ENCODE measurements at places on chromosomes 13 and 19.

DNA sequence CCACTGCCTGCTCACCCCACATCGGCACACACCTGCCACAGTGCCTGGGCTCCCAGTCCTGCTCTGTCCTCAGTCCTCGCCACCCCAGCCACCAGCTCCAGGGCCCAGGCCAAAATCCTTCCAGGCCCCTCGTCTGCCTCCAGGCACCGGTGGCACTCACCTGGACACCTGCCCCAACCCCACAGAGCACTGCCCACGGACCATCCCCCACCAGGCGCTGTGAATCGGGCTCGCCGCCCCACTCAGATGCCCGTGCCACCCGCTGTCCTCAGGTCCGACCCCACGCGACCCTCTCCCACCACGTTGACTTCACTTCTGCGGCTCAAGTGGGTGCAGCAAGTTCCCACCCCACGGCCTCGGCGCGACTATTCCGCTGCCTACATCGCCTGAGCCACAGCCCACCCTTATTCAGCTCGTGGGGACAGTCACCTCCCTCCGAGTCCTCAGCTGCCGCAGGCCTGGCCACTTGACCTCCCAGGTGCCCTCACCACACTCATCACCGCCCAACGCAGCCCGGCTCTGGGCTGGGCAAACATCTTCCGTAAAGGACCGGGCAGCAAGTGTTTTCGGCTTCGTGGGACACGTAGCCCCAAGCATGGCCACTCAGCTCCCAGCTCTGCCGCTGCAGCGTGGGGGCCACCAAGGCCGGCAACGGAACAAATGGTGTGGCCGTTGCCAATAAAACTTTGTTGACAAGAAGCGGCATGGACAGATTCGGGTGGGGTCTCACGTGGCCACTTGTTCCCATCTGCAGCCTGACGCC lies 5.7 kb downstream of the PIP5K1C start:
- DNase-seq: no peak

- no peak for DNase-seq
These were observed at the start of gene MAST1 for GRCh38 chr19:12838182-12838885. Gene MAST1 (plus strand): TSS chr19:12838515. CDS start chr19:12838573, 58 bp downstream.

DNA sequence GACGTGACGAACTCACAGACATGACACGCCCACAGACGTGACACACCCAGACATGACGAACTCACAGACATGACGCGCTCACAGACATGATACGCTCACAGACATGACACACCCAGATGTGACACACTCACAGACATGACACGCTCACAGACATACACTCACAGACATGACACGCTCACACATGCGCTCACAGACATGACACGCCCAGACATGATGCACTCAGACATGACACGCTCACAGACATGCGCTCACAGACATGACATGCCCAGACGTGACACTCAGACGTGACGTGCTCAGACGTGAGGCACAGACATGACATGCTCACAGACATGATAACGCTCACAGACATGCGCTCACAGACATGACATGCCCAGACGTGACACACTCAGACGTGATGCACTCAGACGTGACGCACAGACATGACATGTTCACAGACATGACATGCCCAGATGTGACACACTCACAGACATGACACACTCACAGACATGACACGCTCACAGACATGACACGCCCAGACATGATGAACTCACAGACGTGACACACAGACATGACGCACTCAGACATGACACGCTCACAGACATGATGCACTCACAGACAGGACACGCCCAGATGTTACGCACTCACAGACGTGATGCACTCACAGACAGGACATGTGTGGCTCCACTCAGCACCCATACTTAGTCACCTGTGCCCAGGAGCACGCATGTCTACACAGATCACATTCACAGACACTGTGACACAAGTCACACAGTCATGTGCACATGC lies 8.1 kb downstream of the ERFL start:
- no peak for DNase-seq

- DNase-seq: no peak
These were observed 217.5 kb downstream of the ABCC4 start for GRCh38 chr13:95083758-95084157.

DNA sequence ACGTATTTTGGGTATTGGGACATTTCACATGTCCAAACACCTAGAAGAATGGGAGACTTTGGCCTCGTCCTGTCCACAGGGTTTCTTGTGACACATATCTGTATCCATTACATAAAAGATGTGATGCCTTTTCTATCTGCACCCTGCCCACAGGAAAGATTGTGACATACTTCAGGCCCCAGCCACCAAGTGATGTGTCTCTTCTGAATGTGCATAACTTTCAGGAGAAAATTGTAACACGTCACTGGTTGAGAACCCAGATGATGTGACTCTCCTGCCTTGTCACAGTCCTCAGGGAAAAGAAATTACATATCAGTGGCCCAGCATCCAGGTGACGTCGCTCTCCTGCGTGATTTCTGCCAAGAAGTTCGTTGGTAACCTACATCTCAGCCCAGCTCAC lies 21.0 kb upstream of the ZNF681 start:
- no peak for DNase-seq

GRCh38 chr19:12779162-12779993 lies 4.0 kb upstream of the HOOK2 start:
- no peak for DNase-seq

DNA sequence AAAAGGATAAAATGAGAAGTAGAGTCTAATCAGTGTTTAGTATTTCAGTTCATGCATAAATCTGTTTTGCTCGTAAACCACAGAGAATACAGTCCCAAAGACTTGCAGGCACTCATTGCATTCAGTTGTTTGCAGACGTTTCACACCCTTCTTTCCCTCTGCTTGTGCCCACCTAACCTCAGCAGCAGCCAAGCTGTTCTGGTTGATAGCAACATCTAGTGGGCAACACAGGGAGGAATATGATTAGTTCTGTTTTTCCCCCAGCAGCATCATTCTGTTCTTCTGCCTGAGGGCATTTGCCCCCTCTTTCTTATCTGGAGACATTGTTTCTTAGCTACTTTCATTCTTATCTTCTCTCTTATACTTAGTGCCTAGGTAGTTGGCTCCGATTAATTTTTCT lies 135.6 kb downstream of the PAN3 start:
- DNase-seq: no peak

DNA sequence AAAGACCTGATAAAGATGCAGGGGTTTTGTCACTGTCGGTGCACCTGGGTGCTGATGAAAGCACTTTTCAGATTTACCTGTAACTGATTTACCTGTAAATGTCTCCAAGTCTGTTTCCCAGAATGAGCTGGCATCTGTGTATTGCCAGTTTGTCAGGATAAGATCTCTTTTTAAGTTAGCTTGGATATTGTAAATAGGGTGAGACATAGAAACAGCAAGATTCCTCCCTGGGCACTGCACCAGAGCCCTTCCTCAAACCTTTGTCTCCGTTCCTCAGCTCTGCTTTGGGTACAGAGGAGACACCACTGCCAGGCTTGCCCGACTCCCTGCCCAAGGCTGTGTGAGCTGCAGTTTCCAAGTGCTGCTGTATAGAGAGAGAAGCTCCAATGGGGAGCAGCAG lies 158.6 kb downstream of the TNFRSF19 start:
- no peak for DNase-seq

GRCh38 chr13:21344662-21345176 lies 114.4 kb downstream of the ZDHHC20 start:
- no peak for DNase-seq

- DNase-seq: no peak
These were observed 10.0 kb upstream of the PNMA8A start for GRCh38 chr19:46481223-46481848.

Measured in stimulated activated CD8-positive, alpha-beta memory T cell treated with anti-CD3 and anti-CD28 coated beads, Interleukin-7, amount 100 ng/mL, for 24 hours (primary cell).